Lung (tissue), 17 donors: ENCODE measurements at places on chromosomes 16 and 17.
A peak's percentile ranks its signal among the peaks of the same experiment; 100 is the strongest.

DNA sequence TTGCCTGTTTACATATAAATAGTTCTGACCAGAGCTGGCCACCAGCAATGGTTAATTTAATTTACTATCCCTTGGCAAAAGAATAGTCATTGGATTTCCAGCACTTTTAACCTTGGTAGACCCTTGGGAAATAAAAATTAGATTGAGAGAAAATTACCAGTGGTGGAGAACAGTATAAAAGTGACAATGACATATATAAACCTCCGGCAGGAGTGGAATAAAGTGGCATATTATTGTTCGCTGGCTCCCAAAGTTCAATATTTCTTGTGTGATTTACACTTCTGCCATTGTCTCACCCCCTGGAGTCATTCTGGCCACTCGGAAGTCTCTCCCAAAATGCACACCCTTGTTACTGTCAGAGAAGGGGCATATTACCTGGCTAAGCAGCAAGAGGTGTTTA lies 347.7 kb downstream of the NPIPA8 start:
- no peaks in the 10 kb centered on the region for H3K36me3 ChIP-seq
- DNase-seq: no peak
- no peaks in the 10 kb centered on the region for H3K27me3 ChIP-seq
- no peak overlapping the region for H3K27ac ChIP-seq
- H3K4me3 ChIP-seq: no peak overlapping the region

GRCh38 chr17:44905006-44906000 lies 6.1 kb upstream of the EFTUD2 start:
- no peak overlapping the region for H3K27ac ChIP-seq
- no peaks in the 10 kb centered on the region for H3K36me3 ChIP-seq
- no peak overlapping the region for H3K4me3 ChIP-seq
- DNase-seq: no peak

- no peak overlapping the region for H3K4me3 ChIP-seq
- peaks cover 1% of the 10 kb centered on the region for H3K4me1 ChIP-seq
- no peak for DNase-seq
- H3K27ac ChIP-seq: peak overlapping the region; percentile 32
- H3K27me3 ChIP-seq: no peaks in the 10 kb centered on the region
Measured at GRCh38 chr17:21174713-21175112, 39.2 kb downstream of the TMEM11 start.

GRCh38 chr16:85929259-85929721 lies 30.3 kb downstream of the IRF8 start:
- no peak overlapping the region for H3K27ac ChIP-seq
- H3K4me3 ChIP-seq: no peak overlapping the region

GRCh38 chr17:30401097-30401496 lies 22.4 kb downstream of the CPD start:
- H3K4me3 ChIP-seq: no peak overlapping the region
- H3K27ac ChIP-seq: no peak overlapping the region
- no peak for DNase-seq
- no peaks in the 10 kb centered on the region for H3K4me1 ChIP-seq
- H3K27me3 ChIP-seq: no peaks in the 10 kb centered on the region

DNA sequence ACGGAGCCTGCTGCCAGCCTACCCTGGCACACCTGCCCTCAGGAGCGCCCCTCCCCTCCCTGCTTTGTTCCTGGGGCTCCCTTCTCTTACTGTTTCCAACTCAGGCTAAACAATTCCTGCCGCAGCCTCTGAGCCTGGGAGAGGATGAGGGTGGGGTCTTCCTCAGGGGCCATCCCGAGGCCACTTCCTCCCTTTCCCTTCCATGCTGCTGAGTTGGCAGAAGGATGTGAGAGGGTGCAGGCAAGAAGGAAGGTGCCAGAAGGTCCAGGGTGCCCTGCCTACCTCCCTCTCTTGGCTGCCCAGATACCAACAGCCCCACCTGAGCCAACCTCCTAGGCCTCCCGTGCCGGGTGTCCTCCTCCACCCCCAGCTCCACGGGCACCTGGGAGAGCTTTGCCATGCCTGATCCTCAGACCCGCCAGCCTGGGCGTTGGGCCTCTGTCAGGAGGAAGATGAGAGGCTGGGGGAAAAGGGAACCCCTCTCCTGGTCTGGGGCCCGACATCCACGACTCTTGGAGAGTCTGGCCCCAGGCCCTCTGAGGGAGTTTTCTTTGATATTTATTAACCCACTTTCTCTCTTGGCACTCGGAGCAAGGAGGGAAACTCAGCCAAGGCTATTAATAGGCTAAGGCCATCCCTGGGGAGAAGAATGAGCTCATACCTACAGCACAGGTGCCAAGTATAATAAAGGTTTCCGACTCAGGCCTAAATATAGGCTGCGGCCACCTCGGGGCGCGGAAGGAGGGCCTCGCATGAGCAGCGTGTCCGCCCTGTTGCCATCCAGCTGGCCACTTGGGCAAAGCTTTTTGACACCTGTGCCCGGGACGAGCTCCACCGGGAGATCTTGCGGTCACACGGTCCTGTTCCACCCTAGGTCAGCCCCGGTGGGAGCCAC lies 232.0 kb downstream of the ENGASE start:
- no peaks in the 10 kb centered on the region for H3K36me3 ChIP-seq
- DNase-seq: no peak
- H3K27me3 ChIP-seq: peaks cover 2% of the 10 kb centered on the region
- H3K4me1 ChIP-seq: no peaks in the 10 kb centered on the region
- no peak overlapping the region for H3K4me3 ChIP-seq

DNA sequence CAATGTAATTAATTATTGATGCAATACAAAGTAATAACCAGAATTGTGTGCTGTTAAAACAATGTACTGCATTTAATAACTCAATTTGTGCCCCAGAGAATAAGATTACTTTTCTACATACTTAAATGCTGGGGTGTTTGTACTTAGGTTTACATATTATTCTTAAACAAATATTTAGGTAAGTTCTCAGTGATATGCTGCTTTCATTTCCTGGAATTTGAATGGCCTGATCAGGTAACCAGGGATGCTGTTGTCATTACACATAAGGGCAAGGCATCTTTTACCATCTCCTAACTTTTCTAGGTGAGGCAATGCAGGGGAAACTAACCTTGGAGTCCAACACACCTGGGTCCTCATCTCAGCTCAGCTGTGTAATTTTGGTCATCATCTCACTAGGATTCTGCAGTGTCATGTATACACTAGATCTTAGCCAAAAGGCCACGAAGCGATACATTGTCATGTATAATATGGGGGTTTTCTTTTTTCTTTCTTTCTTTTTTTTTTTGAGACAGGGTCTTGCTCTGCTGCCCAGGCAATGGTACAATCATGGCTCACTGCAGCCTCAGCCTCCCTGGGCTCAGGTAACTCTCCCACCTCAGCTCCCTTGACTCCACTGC lies 45.2 kb downstream of the MYO1D start:
- H3K4me3 ChIP-seq: no peak overlapping the region
- no peaks in the 10 kb centered on the region for H3K4me1 ChIP-seq
- no peak for DNase-seq
- H3K27ac ChIP-seq: no peak overlapping the region
- H3K27me3 ChIP-seq: no peaks in the 10 kb centered on the region
- H3K36me3 ChIP-seq: no peaks in the 10 kb centered on the region

- H3K27ac ChIP-seq: peak overlapping the region; percentile 15
- H3K27me3 ChIP-seq: no peaks in the 10 kb centered on the region
- peaks cover 6% of the 10 kb centered on the region for H3K36me3 ChIP-seq
- no peak overlapping the region for H3K4me3 ChIP-seq
- peaks cover 9% of the 10 kb centered on the region for H3K4me1 ChIP-seq
- DNase-seq: no peak
Measured at GRCh38 chr16:19005561-19006445, 22.1 kb downstream of the TMC7 start.

DNA sequence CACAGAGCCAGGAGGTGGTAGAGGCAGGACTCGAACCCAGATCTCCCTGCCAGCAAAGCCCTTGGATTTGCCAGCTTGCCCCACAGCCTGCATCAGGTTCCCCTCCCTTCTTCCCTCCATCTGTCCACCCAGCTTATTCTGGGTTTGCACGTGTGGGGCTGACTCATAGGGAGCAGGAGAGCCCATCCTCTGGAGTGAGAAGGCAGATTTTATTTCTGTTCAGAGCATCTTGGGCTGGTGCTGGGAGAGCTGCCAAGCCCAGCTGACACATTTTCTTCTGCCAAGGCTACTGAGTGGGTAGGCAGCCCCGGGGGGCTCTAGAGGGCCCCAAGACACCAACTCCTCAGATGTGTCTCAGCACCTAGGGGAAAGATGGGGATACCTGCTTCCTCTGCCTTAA lies 106.3 kb upstream of the CRHR1 start:
- no peak overlapping the region for H3K27ac ChIP-seq
- no peaks in the 10 kb centered on the region for H3K4me1 ChIP-seq
- H3K4me3 ChIP-seq: no peak overlapping the region
- no peaks in the 10 kb centered on the region for H3K36me3 ChIP-seq
- DNase-seq: no peak
- peaks cover 2% of the 10 kb centered on the region for H3K27me3 ChIP-seq

GRCh38 chr17:237406-237955 lies 56.0 kb upstream of the DOC2B start:
- no peak overlapping the region for H3K4me3 ChIP-seq
- H3K4me1 ChIP-seq: no peaks in the 10 kb centered on the region
- H3K27ac ChIP-seq: no peak overlapping the region
- no peaks in the 10 kb centered on the region for H3K36me3 ChIP-seq

GRCh38 chr16:85641305-85641704 lies 28.2 kb downstream of the GSE1 start:
- DNase-seq: no peak
- H3K4me3 ChIP-seq: no peak overlapping the region
- H3K27me3 ChIP-seq: no peaks in the 10 kb centered on the region
- no peaks in the 10 kb centered on the region for H3K4me1 ChIP-seq
- peaks cover 6% of the 10 kb centered on the region for H3K36me3 ChIP-seq

DNA sequence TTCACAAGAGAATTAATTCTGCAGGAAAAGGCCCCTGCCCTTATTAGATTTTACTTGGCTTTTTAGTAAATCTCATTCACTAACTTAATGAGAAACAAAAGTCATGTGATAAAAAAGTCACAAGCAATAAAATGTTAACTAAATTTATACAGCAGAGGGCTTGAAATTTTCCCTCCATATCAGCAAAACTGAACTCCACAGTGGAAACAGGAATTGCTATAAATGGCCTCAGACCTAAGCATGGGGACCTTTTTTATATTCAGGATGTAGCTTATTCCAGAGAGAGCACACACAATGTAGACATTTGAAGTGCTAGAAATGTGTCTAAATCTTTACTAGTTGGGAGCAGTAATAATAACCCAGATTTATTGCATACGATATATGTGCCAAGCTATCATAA lies 291.5 kb downstream of the C16orf95 start:
- peaks cover 3% of the 10 kb centered on the region for H3K27me3 ChIP-seq
- H3K4me3 ChIP-seq: no peak overlapping the region
- H3K27ac ChIP-seq: no peak overlapping the region
- peak; percentile 19 for DNase-seq
- no peaks in the 10 kb centered on the region for H3K36me3 ChIP-seq

GRCh38 chr17:70041061-70041460 lies 34.0 kb upstream of the KCNJ16 start:
- no peak for DNase-seq
- no peaks in the 10 kb centered on the region for H3K36me3 ChIP-seq
- no peak overlapping the region for H3K27ac ChIP-seq
- H3K4me3 ChIP-seq: no peak overlapping the region
- no peaks in the 10 kb centered on the region for H3K27me3 ChIP-seq

DNA sequence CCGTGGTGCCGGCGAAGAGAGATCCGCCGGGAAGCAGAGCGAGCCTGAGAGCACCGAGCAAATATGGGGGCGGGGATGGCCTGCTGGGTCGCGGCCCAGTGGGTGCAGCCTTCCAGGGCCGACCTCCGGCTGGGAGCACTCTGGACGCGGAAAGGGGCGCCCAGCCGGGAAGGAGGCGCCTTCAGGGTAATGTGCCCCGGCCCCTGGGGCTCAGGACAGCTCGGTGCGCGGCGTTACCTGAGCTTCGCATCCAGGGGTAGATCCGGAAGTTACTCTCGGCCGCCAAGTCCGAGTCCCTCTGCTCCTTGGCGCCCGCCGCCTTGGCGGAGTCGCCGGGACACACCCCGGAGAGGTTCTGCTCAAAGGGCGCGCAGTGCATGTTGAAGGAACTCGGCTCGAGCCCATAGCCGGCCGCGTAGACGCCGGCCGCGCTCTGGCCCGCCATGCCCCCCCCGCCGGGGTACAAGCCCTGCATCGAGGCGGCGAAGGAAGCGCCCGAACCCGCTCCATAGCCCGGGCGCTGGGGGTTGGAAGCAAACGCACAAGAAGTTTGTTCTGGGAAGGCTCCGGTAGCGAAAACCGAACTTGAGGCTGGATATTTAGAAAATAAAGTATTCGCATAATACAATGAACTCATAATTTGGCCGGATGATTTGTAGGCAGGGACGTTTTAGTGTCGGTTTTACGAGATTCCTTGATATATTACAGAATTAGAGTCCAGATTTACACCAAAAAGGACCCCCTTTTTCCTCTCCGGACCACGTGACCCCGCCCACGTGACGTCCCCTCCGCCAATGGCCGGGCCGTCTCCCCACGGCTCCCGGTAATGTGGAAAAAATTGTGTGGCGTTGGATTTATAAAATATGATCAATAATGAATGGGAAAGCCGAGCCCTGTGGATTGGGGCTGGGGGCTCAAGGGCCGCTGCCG lies at the start of gene HOXB7:
Gene HOXB7, minus strand, starts transcription at position 736 of the 930 bp plus-strand sequence. Its CDS starts 99 bp downstream, at position 637.
- H3K4me3 ChIP-seq: peak within 1 kb of the TSS; percentile 43
- no peaks in the 10 kb centered on the region for H3K36me3 ChIP-seq
- peaks cover 11% of the 10 kb centered on the region for H3K4me1 ChIP-seq
- peak within 1 kb of the TSS; percentile 54 for H3K27ac ChIP-seq
- H3K27me3 ChIP-seq: peaks cover 76% of the 10 kb centered on the region

GRCh38 chr17:49339354-49339753 lies 22.7 kb downstream of the ZNF652 start:
- peaks cover 2% of the 10 kb centered on the region for H3K4me1 ChIP-seq
- H3K4me3 ChIP-seq: no peak overlapping the region
- H3K27me3 ChIP-seq: no peaks in the 10 kb centered on the region
- H3K36me3 ChIP-seq: no peaks in the 10 kb centered on the region

- H3K4me1 ChIP-seq: no peaks in the 10 kb centered on the region
- H3K36me3 ChIP-seq: no peaks in the 10 kb centered on the region
- peaks cover 6% of the 10 kb centered on the region for H3K27me3 ChIP-seq
- H3K4me3 ChIP-seq: no peak overlapping the region
- no peak for DNase-seq
Measured at GRCh38 chr17:1312261-1312870, 32.9 kb downstream of the TRARG1 start.
